ENCODE measurements at places on chromosomes 5 and 9. TPM values are rescaled to one million over a fixed set of nuclear protein-coding genes. Genes with fewer than 3 reads are reported as not detected.

- no peak overlapping the region for H3K27ac ChIP-seq
- DNase-seq, result no peak
- H3K4me1 ChIP-seq, result peaks cover 18% of the 10 kb centered on the region
- H3K4me3 ChIP-seq, result no peak overlapping the region
- no peaks in the 10 kb centered on the region for H3K27me3 ChIP-seq
Observed at GRCh38 chr9:129446828-129447550, 173.9 kb downstream of the C9orf50 start.

The TAF1L gene
- 0.24 TPM for total RNA-seq

The PNPLA7 gene
- total RNA-seq, result 28.9 TPM

DNA sequence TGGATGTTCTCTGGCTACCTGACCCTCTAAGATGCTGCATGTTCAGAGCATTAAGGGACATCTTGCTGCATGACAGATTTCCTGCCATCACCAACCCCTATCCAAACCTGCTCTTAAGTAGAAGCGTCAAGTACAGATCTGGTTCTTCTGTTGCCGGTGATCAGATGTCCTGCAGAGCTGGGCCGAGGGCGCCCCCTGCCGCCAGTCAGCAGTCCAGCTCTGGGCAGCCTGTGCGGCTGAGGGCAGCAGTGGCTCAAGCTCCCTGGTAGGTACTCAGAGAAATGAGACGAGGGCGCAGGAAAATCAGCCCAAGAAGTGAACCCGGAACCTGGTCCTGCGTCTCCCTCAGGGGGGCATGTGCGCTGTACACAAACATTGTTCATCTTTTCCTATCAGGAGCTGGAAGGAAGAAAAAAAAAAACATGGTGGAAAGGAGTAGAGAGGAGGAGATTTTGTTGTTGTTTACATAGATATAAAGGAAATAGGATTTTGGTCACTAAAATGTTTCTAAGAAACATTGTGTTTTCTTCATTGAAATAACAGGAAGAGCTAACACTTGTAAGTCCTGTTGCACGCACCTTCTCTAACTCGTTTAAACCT is 95.8 kb downstream of the CFAP90 start:
- H3K4me3 ChIP-seq, result no peak overlapping the region
- no peak overlapping the region for H3K27ac ChIP-seq
- DNase-seq, result no peak
- no peaks in the 10 kb centered on the region for H3K36me3 ChIP-seq
- H3K4me1 ChIP-seq, result peaks cover 3% of the 10 kb centered on the region
- H3K27me3 ChIP-seq, result no peaks in the 10 kb centered on the region

DNA sequence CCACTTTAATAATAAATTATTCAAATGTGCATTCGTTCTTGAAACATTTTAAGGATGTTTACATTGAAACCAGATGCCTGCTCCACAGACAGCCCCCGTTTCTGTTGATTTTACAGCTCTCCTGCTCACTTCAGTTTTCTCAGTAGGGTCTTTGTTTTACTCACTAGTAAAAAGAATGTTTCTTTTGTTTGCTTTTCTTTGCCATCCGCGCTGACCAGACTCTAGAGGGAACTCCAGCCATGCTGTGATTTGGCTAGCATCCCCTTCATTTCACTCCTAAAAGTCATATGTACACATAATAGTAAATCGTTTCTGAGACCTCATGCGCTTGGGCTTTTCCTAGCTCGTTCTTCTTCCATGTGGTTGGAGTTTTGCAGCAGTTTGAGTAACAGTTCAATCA is 28.7 kb upstream of the PALM2AKAP2 start:
- H3K27ac ChIP-seq, result no peak overlapping the region
- DNase-seq, result no peak
- no peaks in the 10 kb centered on the region for H3K36me3 ChIP-seq

The WDR31 gene
- 3.5 TPM for total RNA-seq

- H3K4me1 ChIP-seq, result no peaks in the 10 kb centered on the region
- H3K36me3 ChIP-seq, result no peaks in the 10 kb centered on the region
- DNase-seq, result no peak
- no peak overlapping the region for H3K4me3 ChIP-seq
Observed at GRCh38 chr5:117942861-117943519, 1045.4 kb downstream of the DTWD2 start.

- H3K4me1 ChIP-seq, result no peaks in the 10 kb centered on the region
- no peak overlapping the region for H3K27ac ChIP-seq
- no peak for DNase-seq
- H3K4me3 ChIP-seq, result no peak overlapping the region
- no peaks in the 10 kb centered on the region for H3K36me3 ChIP-seq
Observed at GRCh38 chr9:134267881-134268724, 58.2 kb upstream of the RXRA start.

GRCh38 chr9:5188060-5188984 is 2.9 kb upstream of the INSL6 start:
- peaks cover 13% of the 10 kb centered on the region for H3K27me3 ChIP-seq
- H3K27ac ChIP-seq, result no peak overlapping the region
- H3K4me1 ChIP-seq, result no peaks in the 10 kb centered on the region
- no peaks in the 10 kb centered on the region for H3K36me3 ChIP-seq

The ARSI gene
- 5.4 TPM for total RNA-seq

GRCh38 chr5:170426149-170426767 is 37.1 kb upstream of the KCNMB1 start:
- DNase-seq, result no peak
- no peak overlapping the region for H3K27ac ChIP-seq
- no peaks in the 10 kb centered on the region for H3K36me3 ChIP-seq
- no peak overlapping the region for H3K4me3 ChIP-seq
- peaks cover 7% of the 10 kb centered on the region for H3K4me1 ChIP-seq

DNA sequence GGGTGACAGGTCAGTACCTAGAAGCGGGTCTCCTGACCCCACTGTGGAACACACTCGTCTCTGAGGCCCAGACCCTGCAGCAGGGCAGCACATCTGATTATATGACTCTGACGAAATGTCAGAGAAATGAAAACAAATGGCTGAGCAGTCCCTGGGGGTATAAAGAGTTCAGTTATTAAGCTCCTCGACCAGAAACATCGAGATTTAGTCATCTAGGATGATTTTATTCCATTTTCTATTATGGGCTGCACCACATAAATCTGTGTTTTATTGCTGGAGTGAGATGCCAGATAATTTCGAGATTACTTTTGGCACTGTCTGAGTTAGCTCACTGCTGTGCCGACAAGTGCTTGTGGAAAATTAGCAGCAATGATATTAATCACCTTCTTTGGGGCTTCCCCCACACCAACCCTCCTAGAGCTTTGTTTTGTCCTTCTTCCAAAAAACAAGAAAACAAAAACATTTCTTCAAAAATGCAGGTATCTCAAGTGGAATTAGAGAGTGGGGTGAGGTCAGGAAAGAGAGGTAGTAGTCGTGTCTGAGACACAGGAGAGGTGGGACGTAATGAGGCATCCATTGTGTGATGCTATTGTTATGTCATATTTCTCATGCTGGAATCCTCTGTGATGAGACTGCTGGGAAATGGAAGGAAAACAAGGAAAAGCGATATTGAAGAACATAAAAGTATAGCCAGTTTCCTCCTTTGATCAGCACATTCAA is 495.5 kb downstream of the DMAC1 start:
- H3K4me3 ChIP-seq, result no peak overlapping the region
- no peaks in the 10 kb centered on the region for H3K4me1 ChIP-seq
- H3K27ac ChIP-seq, result no peak overlapping the region
- no peaks in the 10 kb centered on the region for H3K27me3 ChIP-seq
- DNase-seq, result no peak
- H3K36me3 ChIP-seq, result no peaks in the 10 kb centered on the region

The RBM22 gene
- 30.1 TPM for total RNA-seq

- H3K36me3 ChIP-seq, result peaks cover 12% of the 10 kb centered on the region
- no peaks in the 10 kb centered on the region for H3K27me3 ChIP-seq
- DNase-seq, result no peak
- H3K4me1 ChIP-seq, result peaks cover 76% of the 10 kb centered on the region
Observed at GRCh38 chr9:94169968-94170367, 85.7 kb downstream of the PTPDC1 start.

Measured in suprapubic skin (tissue), 4 donors.